ENCODE measurements at places on chromosomes 7 and 10. TPM values are rescaled to one million over a fixed set of nuclear protein-coding genes. Genes with fewer than 3 reads are reported as not detected.
A peak's percentile ranks its signal among the peaks of the same experiment; 100 is the strongest.

DNA sequence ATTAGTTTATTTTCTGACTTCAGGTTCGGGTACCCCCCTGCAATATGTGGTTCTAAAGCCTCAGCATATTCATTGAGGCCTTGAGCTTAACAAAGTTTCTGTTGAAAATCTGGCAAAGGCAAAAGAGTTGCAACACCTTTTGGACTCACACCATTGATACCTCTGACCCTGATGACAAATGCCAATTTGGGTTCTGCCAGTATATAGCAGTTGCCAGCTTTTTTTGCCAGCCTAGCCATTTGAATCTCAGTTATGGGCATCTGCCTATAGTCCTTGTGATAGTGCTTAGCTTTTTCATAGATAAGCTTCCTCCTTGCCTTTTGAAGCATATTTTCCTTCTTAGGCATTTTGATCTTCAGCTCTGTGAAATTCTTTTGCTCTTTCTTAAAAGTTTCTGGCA lies 31.9 kb downstream of the LIPJ start:
- DNase-seq, result no peak

GRCh38 chr7:67392596-67393438 lies 396.2 kb downstream of the TYW1 start:
- no peak for DNase-seq

- no peak for DNase-seq
Measured at GRCh38 chr10:113015201-113015600, 65.2 kb downstream of the TCF7L2 start.

DNA sequence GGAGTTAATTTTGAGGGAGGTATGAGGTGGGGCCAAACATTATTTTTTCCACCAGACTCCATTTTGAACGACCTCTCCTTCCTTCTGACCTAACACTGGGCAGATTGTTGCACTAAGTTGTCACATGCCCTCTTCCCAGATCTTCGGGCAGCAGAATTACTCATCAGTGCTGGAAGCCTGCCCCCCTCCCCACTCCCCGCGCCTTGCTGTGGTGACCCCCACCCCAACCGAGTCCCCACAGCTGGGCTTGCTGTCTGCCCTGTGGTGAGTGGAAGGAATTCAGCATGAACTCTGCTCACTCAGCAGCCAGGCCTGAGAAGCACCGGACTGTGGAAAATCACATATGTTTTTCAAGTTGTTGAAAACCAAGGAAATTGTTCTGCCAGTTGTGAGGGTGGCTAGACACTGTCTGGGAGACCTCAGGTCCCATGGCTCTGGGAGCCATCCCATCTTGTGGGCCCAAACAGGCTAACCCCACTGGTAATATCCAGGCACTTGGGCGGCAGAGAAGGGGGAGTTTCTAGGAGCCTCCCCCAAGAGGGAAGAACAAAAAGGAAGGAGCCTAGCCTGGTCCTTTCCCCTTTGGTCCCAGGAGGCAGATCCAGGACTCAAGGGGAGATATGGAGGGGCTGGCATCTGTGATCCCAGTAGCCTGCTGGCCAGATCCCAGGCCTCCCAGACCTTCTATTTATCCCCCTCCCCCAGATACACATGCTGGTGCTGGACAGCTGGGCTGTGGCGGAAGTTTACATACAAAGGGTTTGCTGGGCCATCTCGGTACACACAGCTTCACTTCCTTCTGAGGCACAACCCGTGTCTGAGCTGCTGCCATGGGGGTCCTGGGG lies 3.5 kb upstream of the AEBP1 start:
- no peak for DNase-seq

GRCh38 chr7:41277561-41277960 lies 425.3 kb downstream of the INHBA start:
- DNase-seq, result no peak

MSMB gene
- total RNA-seq, result not detected

DNA sequence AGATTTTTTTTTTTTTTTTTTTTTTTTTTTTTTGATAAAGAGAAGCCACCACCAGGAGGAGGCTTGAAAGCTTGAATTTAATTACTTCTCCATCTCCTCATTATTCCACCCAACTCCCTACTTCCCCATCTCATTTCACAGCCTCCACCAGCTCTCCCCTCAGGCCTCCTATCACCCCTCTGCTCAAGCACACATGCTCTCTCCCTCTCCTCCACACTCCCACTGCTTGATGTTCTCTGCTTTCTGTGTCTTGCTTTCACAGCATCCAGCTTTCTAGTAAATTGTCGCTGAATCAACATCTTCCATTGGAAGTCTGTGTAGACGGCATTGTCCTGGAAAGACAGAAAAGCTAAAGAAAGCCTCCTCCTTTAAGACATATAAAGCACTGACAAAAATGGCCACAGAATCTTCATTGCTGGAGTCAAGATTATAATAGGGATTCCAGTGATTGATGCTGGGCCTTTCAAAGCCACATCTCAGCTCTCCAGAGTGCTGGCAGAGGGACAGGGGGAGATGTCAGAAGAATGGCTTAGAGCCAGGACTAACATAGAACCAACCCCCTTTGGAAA lies 58.3 kb downstream of the DOCK4 start:
- no peak for DNase-seq

DNA sequence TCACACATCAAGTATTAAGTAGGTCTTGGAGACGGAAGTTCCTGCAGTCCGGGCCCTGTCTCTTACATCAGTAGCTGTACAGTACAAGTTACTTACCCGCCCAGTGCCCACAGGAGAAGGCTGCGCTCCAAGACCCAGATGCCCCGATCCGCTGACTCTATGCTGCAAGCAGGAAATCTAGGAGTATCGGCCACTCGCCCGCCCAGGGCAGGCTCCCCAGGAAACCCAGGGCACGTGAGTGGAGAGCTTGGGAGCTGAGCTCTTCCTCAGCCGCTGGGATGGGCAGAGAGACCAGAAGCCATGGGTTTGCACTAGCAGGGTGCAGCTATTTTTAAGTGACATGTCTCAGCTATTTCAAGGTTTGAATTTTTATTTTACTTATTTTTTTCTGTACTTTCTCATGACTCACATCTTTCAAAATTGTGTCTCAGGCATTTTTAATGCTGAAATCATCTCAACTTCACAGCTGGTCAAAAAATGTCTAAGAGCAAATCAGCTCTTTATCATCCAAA lies 1.9 kb upstream of the GPER1 start:
- no peak for DNase-seq

GRCh38 chr10:58137813-58138212 lies 129.9 kb downstream of the IPMK start:
- no peak for DNase-seq

DNA sequence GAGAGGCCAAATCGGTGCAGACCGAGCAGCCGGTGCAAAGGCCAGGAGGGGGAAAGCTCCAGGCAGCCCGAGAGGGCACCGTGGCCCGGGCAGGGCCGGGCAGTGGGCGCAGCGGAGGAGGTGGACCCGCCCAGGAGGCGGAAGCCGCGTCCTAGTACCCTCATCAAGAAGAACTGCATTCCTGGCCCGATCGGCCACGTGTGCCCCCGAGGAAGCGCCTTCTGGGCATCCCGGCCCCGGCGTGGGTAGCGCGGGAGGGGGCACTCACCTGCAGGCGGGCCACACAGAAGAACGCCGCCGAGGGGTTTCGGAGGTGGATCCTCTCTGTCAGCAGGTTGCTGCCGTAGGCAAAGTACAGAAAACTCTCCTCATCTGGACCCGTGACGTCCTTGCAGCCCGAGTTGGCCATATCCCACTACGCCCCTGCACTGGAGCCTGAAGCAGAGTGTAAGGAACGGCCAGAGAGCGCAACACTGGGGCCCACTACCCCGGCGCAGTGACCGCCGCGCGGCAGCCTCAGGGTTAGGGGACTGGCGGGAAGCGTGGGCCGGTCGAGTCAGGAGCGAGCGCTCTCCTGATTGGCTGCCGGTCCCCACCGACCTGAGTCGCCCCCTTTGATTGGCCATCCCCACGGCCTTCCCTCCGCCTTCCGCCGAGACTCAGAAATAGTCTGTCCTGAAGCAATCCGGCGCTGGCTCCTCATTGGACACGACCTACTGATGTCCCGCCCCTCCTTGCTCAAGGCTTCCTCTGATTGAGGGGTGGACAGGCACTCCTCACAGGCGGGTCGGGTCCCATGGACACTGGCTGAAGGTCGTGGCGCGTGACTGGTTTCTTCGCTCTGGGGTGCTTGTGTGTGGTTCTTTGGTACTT lies at the start of gene GGCT:
Gene GGCT (minus strand): TSS at position 529 of the 873 bp plus-strand sequence. CDS start 120 bp downstream, at position 409.
- peak; percentile 93 for DNase-seq

Measured in frontal cortex (tissue), 4 donors.